ENCODE measurements at places on chromosomes 3 and 15. TPM values are rescaled to one million over a fixed set of nuclear protein-coding genes. Genes with fewer than 3 reads are reported as not detected.

DNA sequence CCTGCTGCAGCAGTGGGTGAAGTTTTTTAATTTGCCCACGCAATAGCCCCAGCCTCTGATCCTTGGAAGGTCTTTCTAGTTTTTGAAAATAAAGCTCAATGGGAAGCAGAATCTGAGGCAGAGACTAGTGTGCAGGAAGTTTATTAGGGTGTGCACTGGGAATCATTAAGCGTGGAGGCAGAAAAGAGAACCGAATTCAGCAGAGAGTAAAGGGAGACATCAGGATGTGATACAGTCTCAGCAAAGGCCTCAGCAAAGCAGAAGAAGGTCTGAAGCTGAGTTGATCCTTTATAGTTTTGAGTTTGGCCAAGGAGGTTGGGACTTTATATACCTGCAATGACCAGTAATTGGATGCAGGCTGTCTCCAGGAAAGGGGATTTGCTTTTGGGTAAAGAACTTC lies 4.9 kb upstream of the BTLA start:
- DNase-seq = no peak

DNA sequence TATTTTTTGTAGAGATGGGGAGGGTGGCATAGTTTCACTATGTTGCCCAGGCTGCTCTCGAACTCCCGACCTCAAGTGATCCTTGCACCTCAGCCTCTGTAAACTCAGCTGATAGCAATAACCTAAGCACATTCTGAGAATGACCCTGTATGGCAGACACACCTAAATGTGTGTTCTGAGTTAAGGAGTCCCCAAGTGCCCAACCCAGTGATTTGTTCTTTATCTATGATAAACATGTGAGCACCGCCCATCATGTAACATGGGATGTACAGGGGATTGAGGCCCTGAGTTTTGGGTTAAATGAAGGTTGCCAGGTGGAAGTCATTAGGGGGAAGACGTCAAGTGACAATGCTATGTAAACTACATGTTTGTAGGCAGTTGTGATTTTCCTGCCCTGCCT lies 5.7 kb downstream of the NCEH1 start:
- DNase-seq = peak; percentile 21

Gene ACP3
- 7.0 TPM for total RNA-seq

DNA sequence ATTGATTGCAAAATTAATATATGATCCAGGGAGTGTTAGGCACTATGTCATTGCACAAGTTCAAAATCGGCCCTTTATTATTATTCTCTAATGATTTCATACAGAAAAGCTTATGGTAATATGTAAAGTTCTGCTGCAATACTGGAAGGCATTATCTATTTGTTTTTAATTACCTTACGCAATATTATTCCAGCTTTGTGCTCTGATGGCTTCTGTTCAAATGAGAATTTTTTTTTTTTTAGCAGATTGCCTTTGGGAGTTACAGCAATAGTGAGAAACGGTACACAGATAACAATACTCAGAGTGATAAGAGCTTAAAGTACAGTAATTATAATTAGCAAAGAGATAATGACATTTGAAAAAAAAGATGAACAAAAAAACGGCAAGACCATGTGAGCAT lies 602.2 kb upstream of the ALCAM start:
- no peak for DNase-seq

Gene TIMP4
- 7.9 TPM for total RNA-seq

DNA sequence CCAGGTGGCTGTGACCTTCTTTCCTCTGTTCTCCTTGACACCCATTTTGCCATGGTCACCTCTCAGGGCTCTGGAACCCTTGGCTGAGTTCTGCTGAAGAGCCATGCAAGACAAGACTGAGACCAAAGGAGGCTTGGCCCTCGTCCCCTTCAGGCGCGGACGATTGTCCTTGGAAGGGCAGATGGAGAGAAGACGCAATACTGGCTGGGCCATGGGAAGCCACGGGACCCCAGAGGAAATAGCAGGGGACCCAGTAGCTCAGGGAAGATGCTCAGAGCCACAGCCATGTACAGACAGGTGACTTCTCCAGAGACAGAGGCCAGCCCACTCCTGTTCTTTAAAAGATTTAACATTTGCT lies 125.6 kb downstream of the SMAD6 start:
- DNase-seq = no peak

GRCh38 chr15:40368719-40369473 lies 10.9 kb downstream of the DISP2 start:
- no peak for DNase-seq

DNA sequence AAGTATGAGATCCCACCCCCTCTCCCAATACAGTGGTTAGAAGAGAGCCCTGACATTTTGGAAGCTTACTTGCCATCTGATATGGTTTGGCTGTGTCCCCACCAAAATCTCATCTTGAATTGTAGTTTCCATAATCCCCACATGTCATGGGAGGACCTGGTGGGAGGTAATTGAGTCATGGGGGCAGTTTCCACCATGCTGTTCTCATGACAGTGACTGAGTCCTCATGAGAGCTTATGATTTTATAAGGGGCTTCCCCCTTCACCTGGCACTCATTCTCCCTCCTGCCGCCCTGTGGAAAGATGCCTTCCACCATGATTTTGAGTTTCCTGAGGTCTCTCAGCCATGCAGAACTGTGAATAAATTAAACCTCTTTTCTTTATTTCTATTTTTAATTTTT lies 28.8 kb upstream of the HES1 start:
- DNase-seq = no peak

Gene PPP2R3A
- total RNA-seq = 41.0 TPM

DNA sequence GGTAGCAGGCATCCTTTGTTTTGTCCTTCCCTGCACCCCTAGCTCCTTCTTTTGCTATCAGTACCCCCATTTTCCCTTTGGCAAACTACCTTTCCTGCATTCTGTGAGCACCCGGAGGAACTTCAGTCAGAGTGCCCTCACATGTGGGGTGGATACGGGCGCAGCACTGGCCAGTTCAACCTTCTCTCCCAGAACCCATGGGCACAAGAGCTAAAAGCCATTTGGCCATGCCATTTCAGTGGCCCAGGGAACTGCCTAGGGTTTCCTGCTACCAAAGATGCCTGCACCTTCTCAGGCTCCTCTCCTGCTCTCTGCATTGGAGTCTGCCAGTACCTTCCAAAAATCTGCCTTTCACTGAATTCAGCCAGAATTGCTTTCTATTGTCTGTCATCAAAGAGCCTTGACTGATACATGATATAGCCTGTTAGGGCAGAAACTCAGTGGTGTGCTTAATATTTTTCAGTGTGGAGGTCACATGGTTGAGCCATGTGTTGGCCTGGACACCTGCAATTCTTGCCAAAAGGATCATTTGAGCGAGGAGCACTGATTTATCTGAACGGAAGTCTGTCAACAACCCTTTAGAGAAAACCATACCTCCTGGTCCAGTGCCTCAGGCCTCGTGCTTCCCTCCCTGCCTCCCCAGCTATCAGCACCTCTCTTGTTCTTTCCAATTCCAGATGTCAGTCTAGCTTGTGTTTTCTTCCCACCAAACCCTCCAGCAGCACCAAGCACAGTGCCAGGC lies 27.0 kb upstream of the HHATL start:
- DNase-seq = no peak

DNA sequence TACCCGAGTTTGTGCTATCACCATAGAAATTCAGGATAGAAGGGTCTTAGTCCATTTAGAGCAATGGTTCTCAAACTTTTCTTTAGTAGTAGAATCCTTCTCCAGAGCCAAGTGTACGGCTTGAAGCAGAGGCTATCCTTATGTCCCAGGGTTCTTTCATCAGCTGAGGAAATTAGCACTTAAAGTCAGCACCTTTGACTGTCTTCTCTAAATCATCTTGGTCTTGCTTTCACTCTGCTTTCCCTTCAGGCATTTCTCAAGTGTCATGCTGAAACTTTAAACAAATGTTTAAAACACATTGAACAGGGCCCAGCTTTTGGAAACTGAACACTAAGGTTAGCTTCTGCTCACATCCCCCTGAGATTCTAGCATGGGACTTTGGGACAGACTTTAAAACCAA lies 78.2 kb downstream of the TM4SF4 start:
- DNase-seq = no peak

Gene SLC12A8
- 7.4 TPM for total RNA-seq

- DNase-seq = no peak
Observed at GRCh38 chr3:179953993-179954870, 82.5 kb downstream of the PEX5L start.

Gene LRTM1
- not detected for total RNA-seq
